CD4-positive, alpha-beta T cell treated with Interleukin-15 for 4 hours (primary cell): ENCODE measurements at places on chromosomes 13 and 19.

DNA sequence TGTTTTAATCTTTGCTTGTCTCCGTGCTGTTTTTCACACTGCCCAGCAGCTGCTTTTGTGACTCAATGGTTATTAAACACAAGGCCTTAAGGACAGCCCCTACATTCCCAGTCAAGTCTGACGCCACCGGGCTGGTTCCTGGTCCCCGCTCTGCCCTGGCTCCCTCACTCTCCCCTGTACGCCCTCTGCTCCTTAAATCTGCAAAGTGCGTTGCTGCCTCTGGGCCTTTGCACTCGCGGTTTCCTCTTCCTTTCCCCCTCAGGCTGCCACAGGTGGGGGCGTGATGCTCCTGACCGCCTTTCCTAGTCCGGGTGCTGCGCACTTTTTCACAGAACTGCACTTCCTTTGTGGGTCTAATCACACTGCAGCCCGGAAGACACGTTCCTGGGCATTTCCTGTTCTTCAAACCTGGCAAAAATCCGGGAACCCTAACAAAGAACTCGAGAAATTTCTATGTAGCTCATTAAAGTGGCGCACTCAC lies 25.6 kb downstream of the NOSIP start:
- peak; percentile 58 for DNase-seq

GRCh38 chr19:1747285-1748114 lies 5.8 kb upstream of the ONECUT3 start:
- DNase-seq, result peak; percentile 65

- DNase-seq, result no peak
These were observed 286.3 kb downstream of the TBC1D4 start for GRCh38 chr13:75195495-75196146.

DNA sequence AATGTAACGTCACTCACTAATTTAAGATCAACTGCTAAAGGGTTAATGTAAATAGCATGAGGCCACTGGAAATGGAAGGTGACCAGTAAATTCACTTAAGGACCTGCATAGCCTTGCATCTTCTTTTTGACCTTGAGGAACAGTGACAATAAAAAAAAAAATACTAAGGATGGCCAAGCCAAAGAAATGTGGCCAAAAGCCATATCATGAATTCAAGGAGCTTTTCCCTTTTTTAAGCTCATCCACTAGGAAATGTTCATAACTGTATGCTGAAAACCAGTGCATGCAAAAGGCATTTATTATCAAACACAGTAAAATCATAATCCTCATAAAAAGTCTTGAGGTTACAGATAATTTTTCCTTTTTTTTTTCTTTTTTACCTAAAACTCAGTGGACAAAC lies 77.5 kb downstream of the LHFPL6 start:
- no peak for DNase-seq

DNA sequence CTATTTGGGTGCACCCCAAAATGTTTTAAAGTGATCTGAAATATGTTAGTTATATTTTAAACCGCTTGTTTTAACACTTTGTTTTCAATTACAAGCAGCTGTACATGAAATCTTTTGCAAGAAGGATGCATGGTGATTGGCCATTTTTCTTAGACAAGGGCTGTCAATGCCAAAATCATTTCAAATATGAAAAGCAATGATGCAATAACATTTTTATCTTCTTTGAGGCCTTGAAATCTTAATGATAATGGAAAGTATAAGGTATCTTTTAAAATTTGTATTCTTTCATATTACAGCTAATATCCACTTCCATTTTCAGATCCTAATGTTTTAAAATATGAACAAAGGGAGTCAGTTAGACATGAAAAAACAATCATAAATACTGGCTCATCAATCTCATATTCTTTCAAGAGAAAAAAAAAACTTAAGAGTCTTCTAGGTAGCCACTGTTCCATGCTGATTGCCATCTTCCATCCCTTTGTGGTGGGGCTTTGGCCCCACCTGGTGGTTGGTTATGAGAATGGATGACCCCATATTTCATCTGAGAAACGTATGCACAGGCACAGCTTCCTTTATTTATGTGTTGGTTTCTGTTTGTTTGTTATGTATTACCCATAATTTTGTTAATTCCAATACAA lies 330.3 kb upstream of the MIR17HG start:
- no peak for DNase-seq

- DNase-seq, result no peak
These were observed 19.8 kb downstream of the ZNF583 start for GRCh38 chr19:56423985-56424353.

DNA sequence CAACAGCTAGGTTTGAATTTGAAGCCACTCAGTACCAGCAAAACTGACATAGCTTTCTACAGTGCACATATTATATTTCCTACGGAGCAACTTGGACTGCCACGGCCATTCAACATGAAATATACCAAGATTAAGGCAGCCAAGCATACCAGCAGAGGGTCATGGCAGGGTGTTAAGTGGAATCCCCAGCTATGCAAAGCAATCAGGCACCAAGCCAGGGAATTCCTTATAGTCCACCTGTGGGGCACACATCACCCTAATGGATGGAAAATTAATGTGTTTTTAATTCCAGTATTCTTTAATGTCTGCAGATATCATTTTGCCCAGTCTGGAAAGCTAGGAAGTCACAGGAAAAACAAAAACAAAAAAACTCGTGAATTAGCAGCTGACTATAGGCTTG lies 1190.3 kb downstream of the EFNB2 start:
- DNase-seq, result no peak

GRCh38 chr13:30125422-30126073 lies 181.8 kb downstream of the KATNAL1 start:
- DNase-seq, result no peak

GRCh38 chr19:45340232-45340898 lies at the start of gene KLC3:
Gene KLC3 (plus strand): TSS chr19:45340750. CDS start chr19:45345542, 4,792 bp downstream.
- DNase-seq, result peak; percentile 10

- DNase-seq, result no peak
These were observed 294.2 kb downstream of the PCDH17 start for GRCh38 chr13:57925751-57926150.

DNA sequence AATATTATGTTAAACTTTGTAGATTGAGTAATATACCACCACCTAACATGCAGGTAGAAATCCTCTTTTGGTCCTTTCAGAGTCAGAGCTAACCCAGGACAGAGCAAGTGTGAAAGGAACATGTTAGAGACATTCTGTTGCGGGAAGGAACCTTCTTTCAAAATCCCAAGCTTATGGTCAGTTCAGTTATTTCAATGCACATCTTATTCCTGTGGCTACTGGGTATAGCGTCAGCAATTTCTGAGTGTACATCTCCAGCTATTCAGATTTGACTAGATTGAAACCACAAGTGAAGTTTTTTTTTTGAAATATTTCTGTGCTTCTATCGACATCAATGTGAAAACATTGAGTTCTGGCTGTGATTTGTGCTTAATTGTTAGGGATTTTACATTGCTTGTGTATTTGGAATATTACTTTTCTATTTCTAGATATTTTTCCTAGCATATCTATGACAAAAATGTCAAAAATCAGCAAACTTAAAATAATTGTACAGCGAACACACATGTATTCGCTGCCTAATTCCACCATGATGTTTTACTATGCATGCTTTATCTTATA lies 165.3 kb downstream of the LMO7 start:
- DNase-seq, result no peak

GRCh38 chr13:75829830-75830229 lies 193.7 kb downstream of the LMO7 start:
- DNase-seq, result no peak

- DNase-seq, result peak; percentile 43
These were observed 11.8 kb downstream of the PGLS start for GRCh38 chr19:17522988-17523872.

GRCh38 chr19:11296264-11296663 lies 304 bp downstream of the TSPAN16 start:
- DNase-seq, result no peak

GRCh38 chr13:76600081-76600480 lies 286.1 kb downstream of the KCTD12 start:
- DNase-seq, result no peak

GRCh38 chr19:33703821-33704220 lies 82.1 kb downstream of the CHST8 start:
- no peak for DNase-seq
